GM12891 (cell line): ENCODE measurements at places on chromosomes 2 and 18.
A peak's percentile ranks its signal among the peaks of the same experiment; 100 is the strongest.

DNA sequence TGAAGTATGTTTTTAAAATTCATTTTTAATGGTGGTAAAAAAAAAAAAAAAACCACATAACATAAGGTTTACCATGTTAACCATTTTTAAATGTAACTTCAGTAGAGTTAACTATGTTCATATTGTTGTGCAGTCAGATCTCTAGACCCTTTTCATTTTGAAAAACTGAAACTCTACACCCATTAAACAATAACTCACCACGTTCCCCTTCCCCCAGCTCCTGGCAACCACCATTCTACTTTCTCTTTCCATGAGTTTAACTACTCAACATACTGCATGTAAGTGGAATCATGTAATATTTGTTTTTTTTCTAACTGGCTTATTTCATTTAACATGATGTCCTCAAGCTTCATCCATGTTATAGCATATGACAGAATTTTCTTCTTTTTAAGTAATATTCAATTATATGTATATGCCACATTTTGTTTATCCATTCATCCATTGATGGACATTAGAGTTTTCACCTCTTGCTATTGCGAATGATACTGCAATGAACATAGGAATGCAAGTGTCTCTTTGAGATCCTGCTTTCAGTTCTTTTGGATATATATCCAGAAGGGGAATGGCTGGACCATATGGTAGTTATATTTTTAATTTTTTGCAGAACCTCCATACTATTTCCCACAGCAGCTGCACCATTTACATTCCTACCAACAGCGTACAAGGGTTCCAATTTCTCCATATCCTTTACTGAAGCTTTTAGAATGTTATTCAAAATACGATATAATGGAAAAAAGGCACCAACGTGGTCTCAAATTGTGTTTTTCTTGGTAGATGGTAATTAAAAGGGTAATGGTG, 91.0 kb downstream of the SPTBN1 start:
- no peak for DNase-seq

DNA sequence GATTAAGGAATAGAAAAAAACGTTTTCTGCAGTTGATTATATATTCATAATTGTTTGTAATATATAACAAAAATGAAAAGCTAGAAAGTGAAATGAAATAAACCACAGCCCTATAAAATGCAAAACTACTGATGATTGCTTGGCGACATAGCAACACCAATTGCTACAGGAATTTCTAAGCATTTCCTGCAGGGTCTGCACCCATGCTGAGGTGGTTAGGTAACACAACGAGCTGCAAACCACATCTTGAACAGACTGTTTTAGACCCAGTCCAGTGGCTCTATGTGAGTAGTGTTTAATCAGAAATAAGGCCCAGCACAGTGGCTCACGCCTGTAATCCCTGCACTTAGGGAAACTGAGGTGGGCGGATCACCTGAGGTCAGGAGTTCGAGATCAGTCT, 17.2 kb upstream of the UGT1A9 start:
- DNase-seq, result no peak

GRCh38 chr2:72198532-72199241, 51.0 kb upstream of the CYP26B1 start:
- no peak for DNase-seq

GRCh38 chr18:3250237-3251107, 2.9 kb downstream of the MYL12A start:
- no peak for DNase-seq

GRCh38 chr2:176464886-176465564, 195.8 kb downstream of the MTX2 start:
- DNase-seq, result no peak

GRCh38 chr2:26245810-26246209, 1.1 kb downstream of the HADHB start:
- peak; percentile 15 for DNase-seq

- DNase-seq, result no peak
Measured at GRCh38 chr2:233501198-233502076, 65.1 kb downstream of the USP40 start.

- DNase-seq, result no peak
Measured at GRCh38 chr2:188478724-188479123, 187.1 kb downstream of the GULP1 start.

DNA sequence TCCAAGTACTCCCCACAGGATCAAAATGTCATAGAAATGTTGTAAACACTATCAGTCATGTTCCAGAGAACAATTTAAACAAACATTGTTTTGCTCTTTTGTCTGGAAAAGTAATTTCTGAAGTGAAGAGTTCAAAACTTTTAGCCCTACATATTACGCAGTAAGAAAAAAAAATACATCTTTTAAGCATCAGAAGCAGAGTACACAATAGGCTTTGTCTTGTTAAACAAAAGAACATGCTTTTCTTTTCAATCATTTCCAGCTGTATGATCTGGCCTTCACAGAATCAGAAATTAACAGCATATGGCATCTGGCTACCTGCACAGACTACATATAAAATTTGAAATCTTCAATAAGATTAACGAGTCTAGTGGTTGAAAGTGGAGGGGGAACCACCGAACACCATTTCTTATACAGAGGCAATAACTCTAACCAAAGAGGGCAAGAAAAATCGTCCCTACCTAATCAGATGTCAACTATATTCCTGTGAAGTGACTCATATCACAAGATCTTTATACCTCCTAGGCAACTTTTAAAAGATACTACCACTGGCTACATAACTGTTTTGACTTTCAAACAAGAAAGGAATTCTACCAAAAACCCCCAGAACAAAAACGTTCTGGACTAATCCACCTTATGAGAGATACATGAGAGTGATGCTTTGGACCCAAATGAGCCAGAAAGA, 149.3 kb downstream of the EXOC6B start:
- DNase-seq, result no peak

GRCh38 chr2:46431481-46432235, 47.7 kb upstream of the TMEM247 start:
- DNase-seq, result no peak

DNA sequence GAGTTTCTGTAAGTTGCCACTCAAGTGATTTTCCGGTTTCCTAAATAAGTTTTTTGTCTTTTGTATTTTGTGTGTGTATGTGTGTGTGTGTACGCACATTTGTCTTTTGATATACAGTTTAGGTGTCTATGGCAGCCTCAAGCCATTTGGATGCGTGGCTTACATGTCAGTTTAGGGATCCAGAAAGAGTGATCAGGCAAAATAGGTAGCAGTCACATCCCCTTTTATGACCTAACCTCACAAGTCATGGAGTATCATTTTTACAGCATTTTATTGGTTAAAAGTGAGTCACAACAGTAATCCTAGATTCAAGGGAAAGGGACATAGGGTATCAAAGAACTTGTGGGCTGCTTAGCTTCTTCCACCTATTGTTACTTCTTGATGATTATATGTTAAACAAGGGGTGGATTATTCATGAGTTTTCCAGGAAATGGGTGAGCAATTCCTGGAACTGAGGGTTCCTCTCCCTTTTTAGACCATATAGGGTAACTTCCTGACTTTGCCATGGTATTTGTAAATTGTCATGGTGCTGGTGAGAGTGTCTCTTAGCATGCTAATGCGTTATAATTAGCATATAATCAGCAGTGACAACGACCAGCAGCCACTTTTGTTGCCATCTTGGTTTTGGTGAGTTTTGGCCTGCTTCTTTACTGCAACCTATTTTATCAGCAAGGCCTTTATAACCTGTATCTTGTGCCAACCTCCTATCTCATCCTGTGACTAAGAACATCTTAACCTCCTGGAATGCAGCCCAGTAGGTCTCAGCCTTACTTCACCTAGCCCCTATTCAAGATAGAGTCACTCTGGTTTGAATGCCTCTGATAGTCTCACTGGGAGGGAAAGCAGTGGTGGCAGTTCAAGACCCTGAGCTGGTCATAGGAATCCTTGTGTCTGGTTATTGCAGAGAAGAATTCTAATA, 8.6 kb upstream of the SOCS6 start:
- no peak for DNase-seq

DNA sequence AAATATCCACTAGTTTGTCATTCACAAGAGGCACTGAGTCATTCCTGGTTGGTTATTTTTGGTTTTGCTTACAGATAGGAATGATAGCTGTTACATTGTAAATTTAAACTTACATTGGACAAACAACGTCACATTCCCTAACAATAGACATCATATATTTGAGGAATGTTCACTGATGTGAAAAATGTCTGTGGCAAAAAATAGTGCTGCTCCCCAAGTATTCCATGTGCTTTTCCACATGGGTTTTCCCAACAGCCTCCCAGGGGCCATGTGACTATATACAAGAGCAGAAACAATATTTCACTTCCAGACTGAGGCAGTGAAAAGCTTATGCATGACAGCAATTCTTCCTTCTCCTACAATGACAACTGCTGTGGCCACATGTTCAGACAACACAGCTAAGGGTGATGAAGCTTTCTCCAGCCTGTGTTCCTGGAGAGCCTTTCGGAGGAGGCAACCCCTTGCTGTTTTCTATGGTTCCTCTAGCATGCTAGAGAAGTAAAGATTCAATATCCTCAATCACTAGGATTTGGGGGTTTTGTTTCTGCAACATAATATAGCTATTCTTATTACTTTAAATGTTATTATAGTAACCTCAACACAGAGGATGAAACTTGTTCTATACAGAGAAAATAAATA, 202.7 kb downstream of the PTH2R start:
- DNase-seq, result no peak

- DNase-seq, result no peak
Measured at GRCh38 chr2:20430035-20430434, 16.8 kb upstream of the RHOB start.

- no peak for DNase-seq
Measured at GRCh38 chr2:133600266-133600928, 32.1 kb upstream of the NCKAP5 start.

- no peak for DNase-seq
Measured at GRCh38 chr18:45689396-45689795, 34.6 kb upstream of the SLC14A1 start.

GRCh38 chr2:194363295-194363694, 1293.7 kb upstream of the SLC39A10 start:
- no peak for DNase-seq

GRCh38 chr2:220101980-220102379, 474.6 kb downstream of the SLC4A3 start:
- DNase-seq, result no peak

DNA sequence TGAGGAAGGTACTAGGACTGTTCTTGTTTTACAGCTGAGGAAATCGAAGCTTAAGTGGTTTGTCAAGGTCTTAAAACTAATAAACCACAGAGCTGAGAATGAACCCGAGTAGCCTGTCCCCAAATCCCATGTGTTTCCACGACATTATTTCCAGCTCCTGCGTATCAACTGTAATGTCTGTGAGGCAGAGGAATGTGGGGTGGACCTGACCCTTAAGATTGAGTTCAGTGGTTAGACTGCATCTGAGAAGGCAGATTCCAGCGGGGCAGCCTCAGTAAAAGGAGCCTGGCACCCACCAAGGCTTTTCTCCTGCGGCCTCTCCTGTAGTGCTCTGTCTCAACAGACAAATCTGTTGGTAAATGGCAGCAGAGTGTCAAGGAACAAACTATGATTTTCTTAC, 81.9 kb upstream of the TMEM178A start:
- no peak for DNase-seq

DNA sequence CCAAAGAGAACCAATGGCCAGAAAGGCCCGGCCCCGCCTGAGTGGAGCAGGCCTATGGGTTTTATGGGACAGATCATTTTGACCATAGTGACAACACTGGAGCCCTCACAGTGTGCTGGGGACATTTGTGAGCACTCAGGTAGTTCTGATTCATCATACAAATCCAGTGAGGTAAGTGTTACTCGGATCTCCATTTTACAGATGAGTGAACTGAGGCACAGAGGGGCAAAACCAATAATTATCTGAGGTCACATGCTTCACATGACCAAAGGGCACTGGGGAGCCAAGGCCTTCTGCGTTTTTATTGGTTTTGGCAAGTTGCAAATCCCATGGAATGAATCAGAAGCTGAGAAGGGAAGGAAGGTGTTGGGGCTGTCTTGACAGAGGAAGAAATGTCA, 111.5 kb upstream of the MGAT5 start:
- DNase-seq, result no peak

GRCh38 chr2:219430633-219431615, 3.7 kb upstream of the SPEG start:
- DNase-seq, result no peak

DNA sequence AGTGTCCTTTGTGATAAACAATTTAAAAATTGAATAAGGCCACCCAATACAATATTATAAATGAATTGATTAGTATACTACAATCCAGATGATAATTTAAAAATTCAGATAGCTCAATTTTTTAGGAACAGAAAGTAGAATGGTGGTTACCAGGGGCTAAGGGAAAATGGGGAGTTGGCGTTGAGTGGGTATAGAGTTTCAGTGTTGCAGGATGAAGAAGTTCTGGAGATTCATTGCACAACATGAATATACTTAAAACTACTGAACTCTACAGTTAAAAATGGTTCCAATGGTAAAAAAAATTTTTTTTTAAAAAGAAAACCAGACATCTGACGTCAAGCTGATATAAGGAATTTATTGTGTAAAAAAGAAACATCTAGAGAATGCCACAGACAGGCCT, 20.9 kb downstream of the SLC39A6 start:
- DNase-seq, result no peak

DNA sequence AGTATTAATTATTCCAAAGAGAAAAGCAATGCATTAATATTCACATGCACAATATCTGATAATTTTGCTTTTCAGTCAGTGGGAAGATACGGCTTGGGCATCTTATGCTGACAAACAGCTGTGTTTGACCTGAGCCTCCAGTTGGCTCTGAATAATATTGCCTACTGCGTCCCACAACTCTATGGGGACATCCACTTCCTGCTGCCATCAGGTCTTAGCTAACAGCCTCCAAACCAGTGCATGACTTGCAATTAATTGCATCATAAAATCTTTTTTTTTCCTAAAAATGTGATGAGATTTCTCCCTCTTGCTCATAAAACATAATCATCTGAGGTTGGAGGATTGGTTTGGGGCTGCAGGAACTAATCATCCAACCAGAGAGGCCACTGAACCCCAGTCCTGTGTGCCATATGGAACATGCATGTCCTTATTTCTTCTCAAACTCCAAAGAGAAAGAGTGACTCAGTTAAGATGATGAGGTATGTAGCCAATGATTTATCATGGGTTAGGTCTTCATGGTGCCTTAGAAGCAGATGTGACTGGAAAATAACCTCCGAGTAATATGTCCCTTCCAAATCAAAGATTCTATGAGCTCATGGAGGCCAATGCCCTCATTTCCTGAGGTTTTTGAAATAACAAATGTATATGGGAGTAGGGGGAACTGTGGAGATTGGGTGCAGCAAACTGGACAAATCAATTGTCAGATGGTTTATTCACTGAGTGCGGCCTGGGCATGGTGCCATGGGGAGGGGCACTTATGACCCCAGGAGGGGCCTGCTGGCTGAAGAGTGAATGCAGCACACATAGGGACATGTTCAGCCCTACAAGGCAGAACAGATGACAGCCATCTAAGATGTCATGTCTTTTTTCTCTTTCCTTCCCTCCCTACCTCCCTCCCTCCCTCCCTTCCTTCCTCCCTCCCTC, 39.4 kb downstream of the EDAR start:
- no peak for DNase-seq

GRCh38 chr2:233152541-233152940, 92.4 kb downstream of the INPP5D start:
- no peak for DNase-seq

DNA sequence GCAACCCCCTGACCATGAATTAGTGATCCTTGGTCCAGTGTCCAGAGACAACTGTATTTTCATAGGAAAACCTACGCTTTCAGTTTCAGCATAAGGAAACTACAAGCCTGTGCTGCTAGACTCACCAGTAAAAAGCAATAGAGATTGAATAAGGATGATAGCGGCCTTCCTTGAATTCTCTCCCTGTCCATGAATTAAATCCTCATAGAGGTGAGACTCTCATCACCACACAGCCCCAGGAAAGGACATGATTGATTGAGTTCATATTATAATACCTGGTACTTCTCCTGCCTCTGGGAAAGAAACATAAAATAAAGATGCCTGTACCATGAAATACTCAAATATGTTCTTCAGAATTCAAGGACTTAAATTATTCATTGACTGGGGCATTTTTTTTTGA, 146.3 kb upstream of the SPOPL start:
- DNase-seq, result no peak
